ENCODE measurements at places on chromosomes 16 and 17.

GRCh38 chr16:88309908-88310265 is 72.9 kb upstream of the ZNF469 start:
- DNase-seq = no peak

DNA sequence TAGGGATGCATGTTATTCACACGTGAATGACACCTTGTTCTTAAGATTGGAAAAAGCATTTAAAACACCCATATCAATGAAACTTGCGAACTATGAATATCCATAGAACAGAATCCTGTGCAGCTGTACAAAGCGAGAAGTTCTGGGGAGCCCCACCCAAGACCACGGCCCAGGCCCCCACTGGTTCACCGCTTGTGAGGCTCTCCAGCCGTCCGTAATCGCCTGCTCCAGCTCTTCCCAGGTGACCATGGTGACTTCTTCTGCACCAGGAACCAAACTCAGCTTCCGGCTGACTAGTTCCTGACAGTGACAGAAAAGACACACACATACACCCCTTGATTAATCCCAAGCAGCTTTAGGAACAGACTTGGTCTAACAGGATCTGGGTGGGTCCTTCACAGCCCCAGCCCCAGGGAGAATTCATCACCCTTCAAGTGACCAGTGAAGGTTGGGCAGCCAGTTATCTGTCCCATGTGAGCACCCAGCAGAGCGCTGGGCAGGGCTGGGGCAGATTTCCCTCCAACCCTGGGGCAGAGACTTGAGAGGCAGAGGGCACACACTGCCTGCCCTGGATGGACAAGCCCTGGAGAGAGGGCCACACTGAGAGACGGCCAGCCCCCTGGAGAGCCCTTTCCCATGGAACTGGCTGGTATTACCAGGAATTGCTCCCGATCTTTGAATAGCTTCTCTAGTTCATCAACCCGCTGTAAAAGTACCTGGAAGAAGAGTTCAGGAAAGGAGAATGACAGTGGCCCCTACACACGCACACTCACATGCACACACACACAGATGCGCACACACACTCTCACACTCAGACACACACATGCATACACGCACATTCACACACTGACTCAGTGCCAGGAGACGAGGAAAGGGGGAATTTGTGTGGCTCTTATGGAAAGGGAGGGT is 3.6 kb downstream of the QRICH2 start:
- no peak for DNase-seq

- no peak for DNase-seq
Observed at GRCh38 chr17:74623693-74624093, at the start of gene CD300E. Gene CD300E, minus strand, starts transcription at chr17:74623738. Its CDS starts 117 bp downstream, at chr17:74623621.

GRCh38 chr17:5182597-5183409 is 8.9 kb downstream of the ZNF594 start:
- DNase-seq = no peak

- no peak for DNase-seq
Observed at GRCh38 chr17:1275205-1275961, 4.1 kb upstream of the TRARG1 start.

DNA sequence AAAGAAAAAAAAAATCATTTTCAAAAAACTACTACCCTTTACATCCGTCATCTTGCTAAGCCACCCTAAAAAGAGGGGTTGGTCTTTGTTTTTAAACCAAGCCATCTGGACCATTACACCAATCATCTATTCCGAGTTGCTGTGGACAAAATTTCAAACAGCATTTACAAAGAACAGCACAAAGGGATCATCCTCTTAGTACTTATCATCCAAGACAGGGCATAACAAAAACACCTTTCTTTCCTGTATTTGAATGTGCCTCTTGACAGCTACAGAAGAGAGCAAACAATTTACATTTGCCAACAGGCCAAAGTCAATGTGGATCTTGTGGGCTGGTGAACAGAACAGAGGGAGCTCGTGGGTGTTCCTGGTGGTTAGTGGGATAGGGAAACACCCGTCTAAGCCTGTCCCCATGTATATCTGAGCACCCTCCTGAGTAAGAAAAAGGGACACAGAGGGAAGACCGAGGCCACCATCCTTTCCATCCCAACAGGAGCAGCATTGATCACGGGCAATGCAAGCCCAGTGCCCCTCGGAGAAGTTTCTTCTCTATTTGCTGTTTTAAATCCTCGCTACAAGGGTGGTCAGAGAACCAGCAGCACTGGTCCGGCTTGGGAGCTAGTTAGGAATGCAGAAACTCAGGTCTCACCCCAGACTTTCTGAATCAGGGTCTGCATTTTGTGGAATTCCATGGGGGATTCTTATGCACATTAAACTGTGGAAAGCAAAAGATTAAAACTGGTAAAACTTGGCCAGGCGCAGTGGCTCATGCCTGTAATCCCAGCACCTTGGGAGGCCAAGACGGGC is 1.9 kb downstream of the SLC39A11 start:
- no peak for DNase-seq

- peak; percentile 57 for DNase-seq
Observed at GRCh38 chr17:31843070-31843745, 15.8 kb downstream of the COPRS start.

GRCh38 chr17:81398176-81398831 is 3.0 kb downstream of the BAHCC1 start:
- peak; percentile 45 for DNase-seq

GRCh38 chr16:51159296-51159695 is 8.2 kb upstream of the SALL1 start:
- no peak for DNase-seq

DNA sequence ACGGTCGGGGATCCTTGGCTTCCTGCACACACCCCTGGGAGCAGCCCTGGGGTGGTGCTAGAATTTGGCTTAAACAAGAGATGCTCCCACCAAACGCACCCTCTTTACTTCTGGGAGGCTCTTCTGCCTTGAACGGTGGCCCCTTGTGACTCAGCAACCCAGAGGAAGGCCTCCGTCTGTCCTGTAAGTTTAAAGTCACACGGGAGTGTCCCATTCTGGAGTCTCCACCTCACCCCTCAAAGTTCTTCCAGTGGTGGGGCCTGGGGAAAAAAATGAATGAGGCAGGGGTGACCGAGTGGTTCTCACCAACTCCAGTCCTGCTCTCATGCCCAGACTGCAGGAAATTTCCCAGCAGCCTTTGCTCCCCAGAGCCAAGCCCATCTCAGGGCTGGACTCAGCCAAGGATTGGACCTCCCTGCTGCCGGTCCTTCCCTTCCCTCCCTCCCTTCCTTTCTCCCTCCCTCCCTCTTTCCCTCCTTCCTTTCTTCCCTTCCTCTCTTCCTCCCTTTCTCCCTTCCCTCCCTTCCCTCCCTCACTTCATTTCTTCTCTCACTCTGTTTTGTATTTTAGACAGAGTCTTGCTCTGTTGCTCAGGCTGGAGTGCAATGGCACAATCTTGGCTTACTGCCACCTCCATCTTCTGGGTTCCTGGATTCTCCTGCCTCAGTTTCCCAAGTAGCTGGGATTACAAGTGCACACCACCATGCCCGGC is 11.4 kb downstream of the ITGAD start:
- DNase-seq = no peak

- DNase-seq = peak; percentile 92
Observed at GRCh38 chr17:74446551-74447500, 14.9 kb downstream of the GPRC5C start.

GRCh38 chr17:49963309-49963625 is 5.7 kb upstream of the DLX4 start:
- no peak for DNase-seq

- DNase-seq = no peak
Observed at GRCh38 chr16:49463529-49463928, 89.9 kb downstream of the C16orf78 start.

GRCh38 chr17:44928136-44928535 is 12.8 kb upstream of the GFAP start:
- DNase-seq = no peak

GRCh38 chr17:10556301-10557005 is 7.0 kb upstream of the MYH2 start:
- no peak for DNase-seq

Measured in cerebellum (tissue), 4 donors.